Umbilical cord (tissue), 2 donors: ENCODE measurements at places on chromosomes 3 and 15. TPM values are rescaled to one million over a fixed set of nuclear protein-coding genes. Genes with fewer than 3 reads are reported as not detected.

DNA sequence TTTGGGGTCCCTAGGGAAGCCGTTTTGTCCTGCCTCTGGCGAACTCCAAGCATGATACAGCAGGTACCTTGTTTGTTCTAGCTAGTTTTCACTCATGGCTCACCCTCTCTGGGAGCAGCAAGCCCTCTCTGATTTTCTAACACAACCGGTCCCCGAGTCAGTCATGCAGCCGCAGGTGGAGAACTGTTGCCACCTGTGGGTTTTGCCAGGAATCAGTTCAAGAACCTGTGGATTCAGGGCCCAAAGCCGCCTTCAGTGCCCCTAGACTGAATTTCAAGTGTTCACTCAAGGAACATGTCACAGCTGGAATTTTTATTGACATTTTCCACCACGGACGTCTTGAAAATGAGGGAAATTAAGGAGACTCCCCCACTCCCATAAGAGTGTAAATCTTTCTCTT is 13.3 kb upstream of the LRRK1 start:
- no peak for DNase-seq

- no peak for DNase-seq
Measured at GRCh38 chr3:133675631-133676335, 14.0 kb upstream of the TOPBP1 start.

The IGDCC3 gene
- 2.6 TPM for total RNA-seq

The EFHB gene
- 7.2 TPM for total RNA-seq

DNA sequence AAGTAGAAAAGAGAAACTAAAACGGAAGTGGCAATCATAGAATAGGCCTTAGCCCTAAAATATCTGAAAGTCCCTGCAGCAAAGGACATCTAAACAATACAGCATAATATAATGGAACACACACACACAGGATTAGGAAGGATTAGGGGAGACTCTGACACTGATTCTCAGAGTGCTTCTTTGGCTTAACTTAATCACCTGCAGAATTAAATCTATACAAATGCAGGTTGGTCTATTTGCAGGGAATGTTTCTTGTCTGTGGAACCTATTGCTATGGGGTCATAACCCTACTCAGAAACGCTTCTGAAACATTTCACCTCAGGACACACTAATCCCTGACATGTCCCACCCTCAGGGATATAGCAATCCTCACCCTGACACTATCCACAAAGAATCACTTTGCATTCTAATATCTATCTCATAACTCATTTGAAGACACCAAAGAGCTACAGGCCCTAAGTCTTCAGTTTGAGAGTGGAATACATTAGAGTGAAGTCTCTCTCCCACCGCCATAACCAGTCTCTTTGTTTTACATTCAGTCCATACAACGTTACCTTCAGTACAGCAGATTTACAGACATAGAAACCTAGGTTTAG is 1041.2 kb downstream of the TUSC7 start:
- no peak for DNase-seq

DNA sequence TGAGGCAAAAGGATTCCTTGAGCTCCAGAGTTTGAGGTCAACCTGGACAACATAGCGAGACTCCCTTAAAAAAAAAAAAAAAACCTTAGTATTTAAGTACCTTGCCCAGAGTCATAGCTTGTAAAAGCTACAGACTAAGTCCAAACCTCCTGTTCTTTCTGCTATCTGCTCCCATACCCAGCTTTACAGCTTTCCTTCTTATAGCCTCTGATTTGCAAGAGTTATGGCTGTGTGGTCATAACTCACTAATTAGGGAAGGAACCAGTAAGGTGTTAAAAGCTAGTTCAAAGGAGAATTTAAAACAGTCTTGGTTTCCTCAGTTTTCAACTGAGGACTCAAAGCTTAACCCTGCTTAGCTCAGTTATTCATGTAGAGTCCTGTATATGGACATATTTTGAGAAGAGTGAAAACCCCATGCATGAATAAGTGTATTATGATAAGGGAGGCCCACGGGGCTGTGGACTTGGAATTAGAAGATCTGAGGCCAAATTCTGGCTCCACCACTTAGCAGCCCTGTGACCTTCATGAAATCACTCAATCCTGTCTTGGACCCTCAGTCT is 135.5 kb upstream of the SMAD3 start:
- peak; percentile 83 for DNase-seq

DNA sequence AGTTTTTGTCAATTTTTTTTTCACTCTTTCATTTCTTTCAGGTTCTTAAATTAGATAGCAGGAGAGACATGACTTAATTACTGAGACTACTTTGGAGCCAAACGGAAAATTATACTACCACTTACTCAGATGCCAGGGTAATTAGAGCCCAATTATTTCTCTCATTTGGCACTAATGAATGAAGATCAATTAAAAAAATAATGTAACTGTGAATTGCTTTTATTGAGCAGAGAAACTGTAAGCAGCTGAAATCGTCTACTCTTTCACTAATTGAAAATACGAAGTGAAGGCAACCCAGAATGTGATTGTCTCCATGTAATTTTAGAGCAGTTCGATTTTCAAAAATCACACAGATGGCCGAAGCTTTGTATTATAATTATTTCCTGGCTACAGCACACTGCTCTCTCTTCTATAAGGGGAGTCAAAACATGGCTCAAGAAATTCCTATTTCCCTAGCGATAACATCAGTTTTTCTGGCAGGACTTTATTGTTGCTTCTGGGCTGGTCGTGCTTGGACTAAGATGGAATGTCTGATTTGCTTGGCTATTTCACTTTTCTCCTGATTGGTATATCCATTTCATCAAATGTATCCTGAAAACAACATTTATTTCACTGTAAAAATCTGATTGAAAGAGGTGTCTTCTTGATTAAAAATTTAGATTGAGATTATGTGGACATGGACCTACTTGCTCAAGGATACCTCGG is 55.8 kb upstream of the PDZRN3 start:
- no peak for DNase-seq
